Hindlimb muscle (tissue), 1 donor: ENCODE measurements at places on chromosomes 12 and 14.

- no peak for DNase-seq
These were observed 18.1 kb upstream of the PTCSC3 start for GRCh38 chr14:36194663-36195062.

- no peak for DNase-seq
These were observed 263.0 kb upstream of the G2E3 start for GRCh38 chr14:30295980-30296379.

DNA sequence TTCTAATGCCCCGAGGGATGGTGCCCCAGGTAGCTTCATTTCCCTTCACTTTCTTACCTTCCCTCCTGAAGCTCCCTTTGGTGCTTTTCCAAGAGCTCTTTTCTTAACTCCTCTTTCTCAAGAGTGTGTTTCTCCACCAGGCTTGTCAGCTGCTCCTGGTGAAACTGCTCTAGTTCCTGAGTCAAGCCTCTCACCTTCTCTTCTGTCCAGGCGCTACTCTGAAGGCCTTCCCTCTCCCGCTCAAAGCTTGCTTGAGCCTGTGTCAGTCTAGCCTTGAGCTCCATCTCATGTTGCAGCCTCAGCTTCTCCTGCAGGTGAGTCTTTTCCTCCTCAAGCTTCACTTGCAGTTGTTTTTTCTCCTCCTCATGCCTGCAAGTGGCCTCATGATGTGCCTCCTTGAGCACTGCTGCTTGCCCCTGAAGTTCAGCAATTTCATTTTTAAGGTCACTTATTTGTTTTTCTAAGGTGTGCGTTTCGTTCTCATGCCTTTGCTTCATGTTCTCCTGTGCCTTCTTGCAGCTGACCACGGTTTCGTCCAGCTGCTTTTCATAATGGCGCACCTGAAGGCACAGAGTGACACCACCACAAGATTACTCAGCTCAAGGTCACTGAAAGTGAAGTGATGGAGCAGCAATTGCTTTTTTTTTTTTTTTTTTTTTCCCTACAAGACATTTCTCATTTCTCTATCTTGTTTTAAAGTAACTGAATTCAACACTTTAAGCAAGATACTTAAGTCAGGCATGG is 71.0 kb downstream of the NIN start:
- DNase-seq, result no peak

- peak; percentile 54 for DNase-seq
These were observed 594 bp downstream of the TAMALIN start for GRCh38 chr12:52007158-52007921.

- no peak for DNase-seq
These were observed 1.9 kb downstream of the ARHGDIB start for GRCh38 chr12:14959463-14959862.

DNA sequence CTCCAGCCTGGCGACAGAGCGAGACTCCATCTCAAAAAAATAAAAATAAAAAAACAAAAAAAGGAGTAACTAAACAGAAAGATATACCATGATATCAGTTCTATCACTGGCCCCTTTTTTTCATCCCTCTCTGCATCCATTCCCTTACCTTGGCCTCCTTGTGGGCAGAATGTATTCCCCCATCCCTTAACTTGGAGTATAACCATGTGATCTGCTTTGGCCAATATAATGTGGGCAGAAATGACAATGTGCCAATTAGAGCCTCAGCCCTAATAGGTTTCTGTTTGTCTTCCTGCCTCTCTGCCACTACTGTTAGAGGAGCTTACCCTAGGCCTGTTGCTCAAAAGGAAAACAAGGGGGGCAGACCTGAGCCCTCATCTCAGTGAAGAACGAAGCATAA is 23.8 kb downstream of the GSC start:
- no peak for DNase-seq

DNA sequence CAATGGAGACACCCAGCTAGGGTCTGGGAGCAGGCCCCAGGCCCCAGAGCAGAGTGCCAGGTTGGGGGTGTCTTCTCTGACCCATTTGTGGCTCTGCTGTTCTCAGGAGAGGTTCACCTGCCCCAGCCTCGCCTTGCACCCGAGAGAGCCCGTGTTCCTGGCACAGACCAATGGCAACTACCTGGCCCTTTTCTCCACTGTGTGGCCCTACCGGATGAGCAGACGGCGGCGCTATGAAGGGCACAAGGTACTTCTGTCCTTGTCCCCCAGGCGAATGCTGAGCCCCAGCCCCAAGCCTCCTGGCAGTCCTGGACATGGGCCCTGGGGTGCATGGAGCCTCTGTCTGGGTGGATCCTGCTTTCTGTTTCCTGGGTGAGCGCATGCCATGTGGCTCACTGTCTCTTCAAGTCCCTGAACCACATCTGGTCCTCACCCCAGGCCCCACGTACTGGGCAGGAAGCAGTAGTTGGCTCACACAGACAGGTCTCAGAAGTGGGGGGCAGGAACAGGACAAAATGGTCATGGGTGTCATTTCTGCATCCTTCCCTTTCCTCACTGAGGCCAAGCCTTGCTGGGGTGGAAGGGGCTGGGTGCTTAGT is 58.2 kb downstream of the BEGAIN start:
- no peak for DNase-seq

GRCh38 chr12:95173392-95174251 is 43.6 kb downstream of the FGD6 start:
- peak; percentile 24 for DNase-seq
